Glutamatergic neuron (in vitro differentiated cells): ENCODE measurements at places on chromosomes 4 and X.
A peak's percentile ranks its signal among the peaks of the same experiment; 100 is the strongest.

DNA sequence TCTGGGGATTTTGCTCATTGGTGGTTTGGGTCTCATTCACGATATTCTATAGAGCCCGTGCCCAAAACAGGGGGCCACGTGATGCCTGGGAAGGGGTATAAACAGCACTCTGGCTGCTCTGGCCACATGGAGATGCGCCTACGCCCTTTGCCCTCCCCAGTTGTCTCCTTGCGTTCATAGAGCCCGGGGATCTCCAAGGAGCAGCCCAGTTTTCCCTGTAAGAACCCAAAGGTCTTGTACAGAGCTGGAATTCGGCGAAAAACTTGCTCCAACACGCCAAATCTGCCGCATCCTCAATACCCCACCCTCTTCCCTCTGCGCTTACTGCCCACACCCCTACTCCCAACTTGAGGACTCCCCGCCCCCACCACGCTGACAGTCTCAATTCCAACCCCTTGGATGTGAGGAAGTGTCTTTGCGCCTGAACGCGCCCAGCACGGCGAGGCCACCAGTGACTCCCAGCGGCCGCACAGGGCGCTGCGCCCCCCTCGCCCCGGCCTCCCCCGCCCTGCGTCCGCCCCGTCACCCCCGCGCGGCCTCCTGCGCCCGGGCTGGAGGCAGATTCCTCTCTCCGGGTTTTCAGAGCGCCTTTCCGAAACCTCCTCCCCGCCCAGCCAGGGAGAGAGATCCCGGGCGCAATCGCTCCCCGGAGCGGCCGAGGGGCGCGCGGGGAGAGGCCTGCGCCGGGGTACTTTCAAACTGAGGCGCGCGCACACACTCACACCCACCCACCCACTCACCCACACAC is at the start of gene NHS:
Gene NHS (plus strand): TSS at position 582 of the 748 bp plus-strand sequence. CDS start 558 bp downstream, outside the sequence.
- peak; percentile 82 for DNase-seq

DNA sequence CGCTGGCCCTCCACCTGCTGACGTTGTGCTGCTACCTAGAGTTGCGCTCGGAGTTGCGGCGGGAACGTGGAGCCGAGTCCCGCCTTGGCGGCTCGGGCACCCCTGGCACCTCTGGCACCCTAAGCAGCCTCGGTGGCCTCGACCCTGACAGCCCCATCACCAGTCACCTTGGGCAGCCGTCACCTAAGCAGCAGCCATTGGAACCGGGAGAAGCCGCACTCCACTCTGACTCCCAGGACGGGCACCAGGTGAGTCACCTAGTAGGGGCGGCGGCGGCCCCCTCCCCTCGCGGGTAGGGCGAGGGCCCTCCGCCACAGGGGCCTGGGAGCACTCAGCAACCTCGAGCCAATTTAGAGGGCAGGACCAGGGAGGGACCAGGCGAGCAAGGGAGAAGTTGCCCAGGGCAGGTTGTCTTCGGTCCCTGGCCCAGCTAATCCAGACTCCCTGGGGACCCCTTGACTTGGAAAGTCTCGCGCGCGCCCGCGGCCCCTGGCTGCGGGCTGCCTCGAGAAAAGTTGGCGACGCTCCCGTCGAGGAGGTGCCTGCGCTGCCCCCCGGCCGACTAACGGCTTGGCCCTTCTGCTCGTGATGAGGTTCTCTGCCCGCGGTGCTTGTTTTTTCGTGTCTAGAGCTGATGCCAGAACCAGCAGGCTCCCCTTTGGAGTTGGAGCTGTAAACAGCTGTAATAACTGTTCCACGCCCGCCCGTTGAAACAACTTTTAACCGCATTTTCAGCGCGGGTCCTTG is 717 bp downstream of the EDA start:
- DNase-seq: peak; percentile 11

DNA sequence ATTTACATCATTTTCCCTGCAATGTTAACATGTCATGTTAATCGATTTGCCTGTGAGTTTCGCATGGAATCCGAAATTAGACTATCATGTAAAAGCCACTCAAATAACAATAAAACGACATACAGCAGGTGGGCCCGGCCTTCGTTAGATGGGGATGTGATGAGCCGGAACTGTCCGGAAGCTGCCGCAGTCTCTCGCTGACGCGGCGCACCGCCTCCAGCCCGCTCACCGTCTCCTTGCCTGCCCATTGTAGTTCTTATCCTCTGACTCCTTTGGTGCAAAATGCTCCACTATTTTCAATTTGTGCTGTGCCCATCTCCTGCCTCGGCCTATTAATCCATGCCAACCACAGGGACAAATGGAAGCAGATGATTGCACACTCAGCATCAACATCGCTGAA is 877.5 kb upstream of the TENM3 start:
- DNase-seq: no peak

DNA sequence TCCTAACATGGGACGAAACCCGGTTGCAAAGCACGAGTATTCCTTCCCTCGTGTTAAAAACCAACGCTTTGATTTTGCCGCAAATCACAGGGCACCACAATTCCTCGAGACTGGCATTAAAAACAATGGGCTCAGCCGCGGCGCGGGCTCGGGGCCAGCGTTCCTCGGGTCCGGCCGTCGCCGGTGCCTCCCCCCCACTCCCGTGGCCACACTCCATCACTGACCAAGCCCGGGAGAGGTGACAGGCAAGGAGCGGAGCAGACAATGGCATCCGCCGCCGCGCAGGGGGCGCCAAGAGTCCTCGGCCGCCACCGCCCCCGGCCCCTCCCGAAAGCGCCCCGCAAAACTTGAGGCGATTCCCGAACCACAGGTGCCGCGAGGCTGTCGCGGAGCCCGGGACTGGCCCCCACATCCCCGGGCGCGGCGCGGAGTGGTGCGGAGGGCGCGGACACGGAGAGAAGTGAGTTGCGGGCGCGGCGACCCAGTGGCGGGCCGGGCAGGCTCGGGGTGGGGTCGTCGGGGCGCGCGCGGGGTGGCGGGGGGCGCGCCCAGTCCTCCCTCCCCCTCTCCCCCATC is 445 bp downstream of the AP1S2 start:
- DNase-seq: peak; percentile 62

GRCh38 chr4:146381263-146381872 is 140.4 kb downstream of the SLC10A7 start:
- no peak for DNase-seq

- DNase-seq: no peak
Observed at GRCh38 chrX:28609917-28610613, 22.8 kb downstream of the IL1RAPL1 start.

DNA sequence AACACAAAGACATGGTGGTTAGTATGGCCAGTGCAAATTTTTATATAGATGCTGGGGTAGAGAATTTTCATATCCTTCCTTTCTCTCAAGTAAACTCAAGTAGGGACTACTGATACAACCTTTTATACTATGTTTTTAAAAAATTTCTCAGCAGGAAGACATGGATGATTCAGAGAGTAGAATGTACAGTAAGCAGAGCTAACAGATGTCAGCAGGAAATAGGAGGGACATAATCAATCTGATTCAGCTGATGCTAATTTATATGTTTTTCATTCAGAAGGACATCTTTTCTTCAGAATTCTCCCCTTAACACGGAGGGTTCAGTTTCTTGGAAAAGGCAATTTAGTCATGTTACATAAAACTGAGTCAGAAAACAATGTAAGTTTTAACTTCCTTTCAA is 95.4 kb downstream of the GRIA2 start:
- no peak for DNase-seq

DNA sequence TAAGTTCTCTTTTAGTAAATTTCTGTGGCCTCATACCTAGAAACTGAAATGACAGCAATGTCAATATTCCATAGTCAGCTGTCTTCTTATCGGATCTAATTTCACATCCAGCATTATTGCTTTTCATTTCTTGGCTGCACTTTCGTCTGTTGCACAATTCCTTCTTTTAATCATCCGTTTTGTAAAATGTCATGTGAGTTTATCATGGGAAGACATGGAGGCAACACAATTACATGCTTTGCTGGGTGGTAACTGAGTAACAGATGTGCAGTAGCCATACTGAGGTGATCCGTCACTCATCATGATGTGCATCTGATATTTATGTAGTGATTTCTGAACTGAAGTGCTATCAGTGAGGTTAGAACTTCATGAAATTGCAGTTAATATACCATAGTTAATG is 68.3 kb upstream of the SLC7A11 start:
- no peak for DNase-seq

GRCh38 chrX:6614506-6614905 is 79.6 kb upstream of the VCX3A start:
- DNase-seq: no peak

- no peak for DNase-seq
Observed at GRCh38 chr4:157810137-157810774, 362.6 kb downstream of the GASK1B start.

DNA sequence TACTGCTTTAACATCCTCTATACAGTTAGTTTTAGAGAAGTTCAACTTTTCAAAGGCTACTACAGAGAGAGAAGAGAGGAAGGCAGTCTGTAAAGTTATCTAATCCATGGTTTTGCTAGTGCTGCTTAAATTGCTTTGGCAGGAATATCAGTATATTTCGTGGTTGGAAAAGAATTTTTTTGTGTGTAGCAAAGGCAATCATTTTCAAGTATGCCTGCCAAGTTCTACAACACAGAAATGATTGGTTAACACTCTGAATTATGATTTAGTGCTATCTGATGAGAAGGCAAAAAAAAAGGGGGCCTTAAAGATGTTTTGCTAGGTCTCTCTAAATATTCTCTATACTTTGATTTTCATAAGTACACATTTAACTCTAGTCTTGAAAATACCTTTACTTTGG is 133.1 kb downstream of the JADE1 start:
- DNase-seq: no peak

- DNase-seq: no peak
Observed at GRCh38 chr4:56630876-56631666, 50.0 kb downstream of the HOPX start.

DNA sequence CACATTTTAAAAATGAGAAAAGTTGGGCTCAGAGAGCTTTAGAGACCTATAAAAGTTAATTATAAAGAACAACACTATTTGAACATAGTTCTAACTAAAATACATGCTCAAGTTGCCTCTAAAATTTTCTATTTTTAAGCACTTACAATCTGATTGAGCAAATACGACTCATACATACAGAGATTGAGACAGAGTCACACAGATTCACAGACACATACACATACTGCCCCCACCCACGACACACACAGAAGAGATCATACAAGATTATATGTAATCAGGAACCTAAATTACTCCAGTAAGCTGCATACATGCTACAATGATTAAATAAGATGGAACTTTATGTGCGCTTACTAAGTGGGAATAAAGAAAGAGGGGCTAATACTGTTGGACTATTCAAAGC is 2.7 kb upstream of the ASB5 start:
- DNase-seq: no peak

DNA sequence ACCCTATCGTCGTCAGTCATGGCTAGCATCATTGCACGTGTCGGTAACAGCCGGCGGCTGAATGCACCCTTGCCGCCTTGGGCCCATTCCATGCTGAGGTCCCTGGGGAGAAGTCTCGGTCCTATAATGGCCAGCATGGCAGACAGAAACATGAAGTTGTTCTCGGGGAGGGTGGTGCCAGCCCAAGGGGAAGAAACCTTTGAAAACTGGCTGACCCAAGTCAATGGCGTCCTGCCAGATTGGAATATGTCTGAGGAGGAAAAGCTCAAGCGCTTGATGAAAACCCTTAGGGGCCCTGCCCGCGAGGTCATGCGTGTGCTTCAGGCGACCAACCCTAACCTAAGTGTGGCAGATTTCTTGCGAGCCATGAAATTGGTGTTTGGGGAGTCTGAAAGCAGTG is 1.6 kb downstream of the ZCCHC12 start:
- no peak for DNase-seq

GRCh38 chrX:97326456-97326855 is 442.7 kb downstream of the RPA4 start:
- DNase-seq: no peak

- DNase-seq: no peak
Observed at GRCh38 chr4:147173797-147174432, 228.3 kb upstream of the TTC29 start.

- DNase-seq: no peak
Observed at GRCh38 chrX:11172415-11172814, 61.3 kb downstream of the HCCS start.
